ENCODE measurements at places on chromosomes 2 and 18. TPM values are rescaled to one million over a fixed set of nuclear protein-coding genes. Genes with fewer than 3 reads are reported as not detected.

SPC25 gene
- 1.1 TPM for total RNA-seq

FBXO48 gene
- 0.39 TPM for total RNA-seq

MFSD6 gene
- total RNA-seq = 12.9 TPM

ANKRD30B gene
- total RNA-seq = 0.73 TPM

OSGEPL1 gene
- total RNA-seq = 7.0 TPM

UPP2 gene
- not detected for total RNA-seq

PXDN gene
- 430 TPM for total RNA-seq

TMEM37 gene
- total RNA-seq = not detected

Measured in smooth muscle cell of the pulmonary artery (primary cell).